NCI-H2081 treated with DMSO at 0.1 percent for 48 hours (cell line): ENCODE measurements at places on chromosomes 6 and 20.

DNA sequence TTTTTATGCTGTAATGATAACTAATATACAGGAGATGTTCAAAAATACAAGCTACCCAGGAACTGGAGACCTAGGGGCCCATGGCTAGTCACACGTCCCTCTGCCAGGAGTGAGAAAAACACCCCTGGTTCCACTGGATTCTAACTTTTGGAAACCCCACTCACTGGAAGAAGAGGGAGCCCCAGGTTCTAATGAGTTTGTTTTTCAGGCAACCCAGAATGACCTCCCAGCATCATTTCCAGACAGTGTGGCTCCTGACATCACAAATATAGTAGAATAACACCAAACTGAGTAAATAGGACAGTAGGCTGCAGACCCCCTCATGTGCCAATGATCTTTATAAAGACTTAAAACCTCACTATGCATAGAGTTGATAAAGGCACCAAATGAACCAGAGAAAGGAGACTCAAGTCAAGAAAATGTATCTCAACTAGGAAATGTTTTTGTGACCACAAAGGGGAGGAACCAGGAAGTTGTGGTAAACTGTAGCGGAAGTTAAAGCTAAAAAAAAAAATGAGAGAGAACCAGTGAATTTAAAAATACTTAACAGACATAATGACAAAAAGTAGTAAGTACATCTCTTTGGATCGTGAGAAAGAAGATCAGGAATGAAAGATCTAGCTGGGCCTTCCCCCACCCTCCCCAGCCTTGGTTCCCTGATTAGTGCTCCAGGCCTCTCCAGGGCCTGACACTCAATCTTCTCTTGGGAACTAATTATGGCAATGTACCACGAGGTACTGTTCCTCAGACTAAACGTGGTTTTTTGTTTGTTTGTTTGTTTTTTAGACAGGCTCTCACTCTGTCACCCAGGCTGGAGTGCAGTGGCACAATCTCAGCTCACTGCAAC is 19.8 kb downstream of the HLA-E start:
- no peak for DNase-seq

DNA sequence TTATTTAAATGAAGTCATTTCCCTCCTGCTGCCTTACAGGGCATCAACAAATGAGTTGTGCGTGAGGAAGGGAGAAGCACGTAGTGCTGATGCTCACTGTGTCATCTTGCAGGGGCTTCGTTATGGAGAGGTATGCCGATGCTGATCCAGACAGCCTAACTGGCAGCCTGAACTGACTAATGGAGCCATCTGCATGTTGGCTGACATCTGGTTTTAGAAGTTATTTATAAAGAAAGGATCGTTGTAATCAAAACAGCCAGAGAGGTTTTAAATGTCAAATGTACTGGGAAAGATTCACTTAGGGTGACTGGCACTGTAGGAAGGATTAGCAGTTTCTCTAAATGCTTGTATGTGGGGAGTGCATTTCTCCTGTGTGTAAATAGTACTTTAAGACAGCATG is 54.6 kb downstream of the FARS2 start:
- no peak for DNase-seq

- no peak for DNase-seq
These were observed 127.0 kb downstream of the PHACTR3 start for GRCh38 chr20:59731376-59731775.

DNA sequence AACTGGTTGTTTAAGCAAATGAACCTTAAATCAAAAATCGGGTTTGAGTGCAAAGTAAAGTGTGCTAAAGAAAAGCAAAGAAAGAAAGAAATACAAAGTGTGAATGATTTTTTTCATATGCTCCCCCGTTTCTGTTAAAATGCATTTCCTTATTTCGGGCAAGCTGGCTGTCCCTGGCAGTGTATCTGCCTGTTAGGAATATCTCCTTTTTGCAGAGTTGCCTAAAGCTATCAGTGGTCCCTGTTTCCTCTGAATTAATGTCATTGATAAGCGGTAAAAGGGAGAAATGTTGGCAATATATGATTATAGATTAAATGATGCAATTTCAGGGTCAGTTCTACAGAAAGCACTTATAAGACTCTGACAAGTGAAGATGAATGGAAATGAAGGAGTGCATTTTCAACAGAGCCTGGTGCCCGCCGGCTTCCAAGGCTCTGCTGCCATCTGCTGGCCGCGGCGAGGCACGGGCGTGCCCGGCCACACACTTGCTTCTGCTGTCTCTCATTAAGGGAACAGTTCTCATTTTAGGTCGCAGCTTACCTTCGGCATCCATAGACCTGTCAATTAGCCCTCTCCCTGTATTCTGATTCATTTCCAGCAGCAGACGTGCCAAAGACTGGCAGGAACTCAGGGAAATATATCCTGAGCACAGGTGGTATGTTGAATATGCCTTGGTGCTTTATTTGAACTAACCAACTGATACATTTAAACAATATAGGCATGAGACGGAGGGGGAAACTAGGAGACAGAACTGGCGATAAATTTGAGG is 381.9 kb downstream of the C6orf118 start:
- DNase-seq: no peak

DNA sequence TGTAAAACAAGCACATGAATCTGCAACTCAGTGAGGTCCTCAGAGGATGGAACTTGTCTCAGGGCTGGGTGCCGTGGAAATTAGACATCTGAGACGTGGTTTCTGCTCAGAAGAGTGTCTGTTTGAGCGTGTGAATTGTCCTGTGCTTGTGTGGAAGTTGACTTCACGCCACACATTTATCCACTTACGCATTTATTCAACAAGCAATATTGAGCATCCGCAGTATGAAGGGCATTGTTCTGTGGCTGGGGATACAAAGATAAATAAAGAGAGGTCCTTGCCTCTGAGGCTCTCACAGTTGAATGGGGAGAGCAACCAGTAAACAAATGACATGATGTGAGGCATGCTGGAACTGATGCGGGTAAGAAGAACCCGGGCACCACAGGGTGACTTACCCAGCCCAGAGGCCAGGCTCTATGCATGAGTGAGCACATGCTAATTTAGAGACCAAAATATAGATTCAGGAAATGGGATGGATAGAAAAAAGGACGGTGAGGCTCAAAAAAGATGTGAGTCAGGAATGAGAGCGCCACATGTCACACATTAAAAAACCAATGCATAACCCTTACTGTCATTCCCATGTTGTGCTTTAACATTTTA is 60.4 kb downstream of the SOBP start:
- DNase-seq: no peak

- DNase-seq: no peak
These were observed 56.2 kb downstream of the SNX9 start for GRCh38 chr6:157879034-157879872.

GRCh38 chr20:44714701-44715498 is at the start of gene CCN5:
Gene CCN5, plus strand, starts transcription at chr20:44715369. Its CDS starts 22 bp downstream, at chr20:44715391.
- no peak for DNase-seq

DNA sequence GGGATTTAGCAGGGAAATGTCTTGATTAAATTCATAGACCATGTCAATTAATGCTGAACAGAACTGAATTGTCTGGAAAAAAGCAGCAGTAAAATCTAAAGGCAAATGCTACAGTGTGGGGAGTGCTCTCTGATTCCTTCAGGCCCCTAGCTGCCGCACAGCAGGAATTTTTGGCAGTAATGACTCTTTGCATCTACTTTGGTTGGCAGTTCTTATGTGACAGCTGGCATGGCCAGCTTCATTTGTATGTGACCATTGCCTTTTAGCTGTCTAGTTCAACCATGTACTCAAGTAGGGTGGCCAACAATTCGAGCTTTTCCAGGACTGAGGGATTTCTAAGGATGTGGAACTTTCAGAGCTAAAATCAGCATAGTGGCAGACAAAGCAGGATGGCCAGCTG is 499.1 kb upstream of the MAN1A1 start:
- no peak for DNase-seq

- no peak for DNase-seq
These were observed 76.8 kb downstream of the OLIG3 start for GRCh38 chr6:137417396-137417795.

DNA sequence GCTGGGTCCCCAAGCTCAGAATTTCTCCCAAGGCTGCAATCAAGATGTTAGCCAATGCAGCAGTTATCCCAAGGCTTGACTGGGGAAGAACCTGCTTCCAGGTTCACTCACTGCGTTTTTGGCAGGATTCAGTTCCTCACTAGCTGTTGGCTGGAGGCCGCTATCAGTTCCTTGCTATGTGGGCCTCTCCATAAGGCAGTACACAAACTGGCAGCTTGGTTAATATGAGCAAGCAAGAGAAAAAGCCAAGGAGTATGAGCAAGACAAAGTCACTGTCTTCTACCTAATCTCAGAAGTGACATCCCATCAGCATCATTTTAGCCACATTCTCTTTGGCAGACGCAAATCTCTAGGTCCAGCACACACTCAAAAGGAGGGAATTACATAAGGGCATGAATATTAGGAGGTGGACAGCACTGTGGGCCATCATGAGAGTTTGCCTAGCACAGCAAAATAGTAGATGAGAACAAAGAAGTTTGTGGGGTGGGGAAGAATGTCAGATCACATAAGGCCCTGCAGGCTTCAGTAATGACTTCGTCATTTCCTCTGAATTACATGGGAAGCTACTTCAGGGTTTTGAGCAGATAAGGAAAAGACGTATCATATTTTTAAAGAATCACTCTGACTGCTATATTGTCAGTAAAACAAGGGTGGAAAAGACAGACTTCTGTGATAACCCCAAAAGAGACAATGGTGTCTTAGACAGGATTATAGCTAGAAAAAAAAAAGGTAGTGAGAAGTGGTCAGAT is 25.5 kb downstream of the LMBRD1 start:
- no peak for DNase-seq

- no peak for DNase-seq
These were observed 12.6 kb upstream of the DDR1 start for GRCh38 chr6:30871592-30872183.

- no peak for DNase-seq
These were observed 56.4 kb upstream of the IYD start for GRCh38 chr6:150312395-150312794.

DNA sequence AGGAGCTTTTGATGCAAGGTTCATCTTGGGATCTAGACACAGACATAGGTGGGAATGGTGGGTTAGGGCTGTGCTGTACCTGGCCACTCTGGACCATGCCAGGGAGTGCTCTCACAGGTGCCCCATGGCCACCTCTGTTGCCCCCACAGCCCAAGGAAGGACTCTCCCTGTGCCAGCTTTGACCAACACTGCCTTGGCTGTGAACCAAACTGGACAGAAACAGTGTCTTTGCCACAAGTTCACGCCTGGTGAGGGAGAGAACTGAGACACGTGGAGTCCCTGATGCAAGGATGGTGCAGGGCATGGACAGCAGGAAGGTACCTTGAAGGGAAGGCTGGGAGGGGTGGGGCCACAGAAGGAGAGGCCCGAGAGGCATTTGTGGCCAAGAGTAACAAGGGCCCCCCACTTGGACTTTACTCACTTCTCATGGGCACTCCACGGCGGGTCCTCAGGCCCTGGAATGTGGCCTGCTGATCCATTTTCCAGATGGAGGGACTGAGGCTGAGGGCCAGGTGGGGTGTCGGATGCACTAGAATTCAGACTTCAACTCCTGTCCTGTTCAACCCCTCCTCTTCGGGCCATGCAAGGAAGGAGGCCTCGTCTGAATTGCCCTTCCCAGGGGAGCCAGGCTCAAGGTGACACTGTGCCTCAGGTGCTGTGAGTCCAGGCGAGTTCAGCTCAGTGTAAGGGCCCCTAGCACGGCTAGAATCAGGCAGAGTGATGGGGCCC is 103.3 kb downstream of the YTHDF1 start:
- DNase-seq: no peak

GRCh38 chr6:144895313-144896278 is 610.5 kb downstream of the UTRN start:
- no peak for DNase-seq

- DNase-seq: no peak
These were observed 38.5 kb upstream of the TFB1M start for GRCh38 chr6:155352811-155353210.

- DNase-seq: no peak
These were observed 8.5 kb upstream of the MRPS10 start for GRCh38 chr6:42226161-42226611.

DNA sequence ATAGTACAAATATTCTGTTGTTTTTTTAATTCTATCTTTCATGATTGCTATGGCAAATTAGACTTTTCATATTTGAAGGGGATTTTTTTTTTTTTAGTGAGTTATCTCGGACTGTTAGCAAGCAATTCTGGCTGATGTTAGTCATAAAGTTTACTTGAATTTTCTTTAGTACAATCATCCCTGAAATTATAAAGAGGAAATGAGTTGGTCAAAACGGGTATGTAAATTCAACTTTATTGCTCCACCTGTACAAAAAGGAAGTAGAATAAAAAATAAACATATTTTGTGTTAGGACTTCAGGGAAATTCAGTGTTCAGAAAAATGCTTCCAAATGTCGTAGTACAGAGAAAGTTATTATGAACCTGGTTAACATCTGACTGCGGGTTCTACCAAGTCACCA is 40.3 kb downstream of the PPP1R14C start:
- no peak for DNase-seq

- DNase-seq: no peak
These were observed 40.6 kb downstream of the HECA start for GRCh38 chr6:139175389-139175948.

- DNase-seq: no peak
These were observed 107.9 kb downstream of the EPM2A start for GRCh38 chr6:145627451-145627850.

- DNase-seq: no peak
These were observed 2.5 kb downstream of the HINT3 start for GRCh38 chr6:125959041-125959440.

DNA sequence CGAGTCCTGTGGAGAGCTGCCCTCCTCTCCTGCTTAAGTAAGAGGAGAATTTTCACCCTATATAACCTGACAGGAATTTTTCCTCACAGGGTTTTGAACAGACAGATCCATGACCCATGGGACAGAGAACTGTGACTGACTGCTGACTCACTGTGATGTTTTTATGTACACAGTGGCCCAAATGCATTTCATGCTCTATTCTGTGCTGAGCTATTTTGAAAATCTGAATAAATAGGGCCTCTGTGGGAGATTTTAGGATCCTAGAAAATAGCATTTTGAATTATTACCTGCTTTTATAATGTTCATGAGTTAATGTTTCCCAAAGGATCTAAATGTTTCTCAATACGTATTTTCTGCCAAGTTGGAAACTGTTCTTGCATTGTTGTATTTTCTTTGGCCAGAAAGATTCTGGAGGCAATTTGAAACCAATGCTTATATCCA is 577.4 kb downstream of the HTR1B start:
- DNase-seq: no peak

GRCh38 chr6:33957131-33957891 is 153.5 kb upstream of the MLN start:
- DNase-seq: no peak
